Fibroblast of skin of abdomen (primary cell): ENCODE measurements at places on chromosomes 4 and X.

DNA sequence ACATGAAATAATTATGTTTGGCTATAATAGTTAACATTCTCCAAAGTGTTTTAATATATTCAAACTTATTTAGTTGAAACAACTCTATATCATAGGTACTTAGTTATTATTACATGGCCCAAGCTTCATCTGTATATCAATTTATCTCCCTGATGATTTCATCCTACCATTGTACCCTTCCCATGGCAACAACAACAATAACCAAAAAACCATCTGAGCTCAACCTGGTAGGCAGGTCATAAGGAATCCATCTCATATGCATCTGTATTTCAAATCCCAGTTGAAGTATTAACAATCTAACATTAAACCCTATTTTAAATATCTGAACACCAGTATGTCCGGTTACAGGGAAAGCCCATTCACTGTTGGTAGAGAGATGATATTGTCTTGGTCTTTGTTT lies 33.1 kb upstream of the SLC7A11 start:
- no peak for DNase-seq

GRCh38 chrX:133294126-133294525 lies 76.0 kb upstream of the TFDP3 start:
- DNase-seq: peak; percentile 54

- DNase-seq: peak; percentile 58
Measured at GRCh38 chr4:90357117-90357710, 230.0 kb downstream of the CCSER1 start.

DNA sequence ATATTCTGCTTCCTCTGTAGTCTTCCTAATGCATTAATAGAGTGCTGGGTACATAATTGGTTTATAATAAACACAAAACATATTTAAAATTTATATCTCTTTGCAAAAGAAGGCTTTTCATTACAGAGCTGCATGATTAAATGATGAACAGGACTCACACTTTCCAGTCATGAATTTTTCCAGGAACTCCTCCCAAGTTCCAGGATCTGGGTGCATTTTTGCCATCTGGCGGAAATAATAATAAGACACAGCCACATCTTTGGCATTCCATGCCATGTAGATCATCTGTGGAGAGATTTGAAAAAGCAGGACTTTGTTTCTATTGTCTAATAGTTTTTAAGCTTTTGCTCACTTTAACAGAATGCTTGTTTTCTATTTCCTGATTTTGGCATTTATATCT lies 40.2 kb upstream of the SULT1B1 start:
- DNase-seq: peak; percentile 72

DNA sequence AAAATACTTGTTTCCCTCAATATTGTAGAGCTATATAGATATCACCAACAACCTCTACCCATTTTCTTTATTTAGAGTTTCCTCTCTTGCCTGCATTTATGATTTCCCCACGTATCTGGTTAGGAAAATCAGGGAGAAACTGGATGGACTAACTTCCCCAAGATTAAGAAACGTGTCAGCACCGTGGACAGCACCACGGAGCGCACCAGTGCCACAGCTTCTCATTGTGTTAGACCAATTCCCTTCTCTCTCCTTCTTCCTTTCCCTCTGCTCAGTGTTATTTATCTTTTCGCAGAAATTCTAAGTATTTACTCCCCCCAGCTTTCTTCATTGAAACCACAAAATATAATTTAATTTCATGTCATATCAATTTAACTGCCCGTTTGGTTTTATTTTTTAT lies 568.6 kb upstream of the BOD1L1 start:
- DNase-seq: peak; percentile 48

GRCh38 chr4:7297374-7297773 lies 105.0 kb downstream of the SORCS2 start:
- DNase-seq: no peak

DNA sequence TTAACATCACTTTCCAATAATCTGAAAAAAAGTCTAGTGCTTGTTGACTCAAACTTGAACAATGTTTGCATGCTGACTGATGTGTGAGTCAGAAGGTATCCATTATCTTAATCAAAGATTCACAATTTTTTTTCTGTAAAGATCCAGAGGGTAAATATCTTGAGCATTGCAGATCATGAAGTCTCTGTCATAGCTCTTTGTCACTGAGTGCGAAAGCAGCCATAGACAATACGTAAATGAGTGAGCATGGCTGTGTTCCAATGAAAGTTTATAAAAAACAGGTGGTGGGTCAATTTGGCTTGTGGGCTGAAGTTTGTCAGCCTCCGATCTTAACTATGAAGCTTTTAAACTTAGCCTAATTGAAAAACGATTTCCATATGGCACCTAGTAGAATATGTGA lies 37.7 kb downstream of the NHS start:
- peak; percentile 86 for DNase-seq

GRCh38 chr4:140156529-140157171 lies 2.7 kb upstream of the MAML3 start:
- DNase-seq: no peak

GRCh38 chr4:185207466-185207865 lies 1.9 kb upstream of the SNX25 start:
- peak; percentile 43 for DNase-seq

DNA sequence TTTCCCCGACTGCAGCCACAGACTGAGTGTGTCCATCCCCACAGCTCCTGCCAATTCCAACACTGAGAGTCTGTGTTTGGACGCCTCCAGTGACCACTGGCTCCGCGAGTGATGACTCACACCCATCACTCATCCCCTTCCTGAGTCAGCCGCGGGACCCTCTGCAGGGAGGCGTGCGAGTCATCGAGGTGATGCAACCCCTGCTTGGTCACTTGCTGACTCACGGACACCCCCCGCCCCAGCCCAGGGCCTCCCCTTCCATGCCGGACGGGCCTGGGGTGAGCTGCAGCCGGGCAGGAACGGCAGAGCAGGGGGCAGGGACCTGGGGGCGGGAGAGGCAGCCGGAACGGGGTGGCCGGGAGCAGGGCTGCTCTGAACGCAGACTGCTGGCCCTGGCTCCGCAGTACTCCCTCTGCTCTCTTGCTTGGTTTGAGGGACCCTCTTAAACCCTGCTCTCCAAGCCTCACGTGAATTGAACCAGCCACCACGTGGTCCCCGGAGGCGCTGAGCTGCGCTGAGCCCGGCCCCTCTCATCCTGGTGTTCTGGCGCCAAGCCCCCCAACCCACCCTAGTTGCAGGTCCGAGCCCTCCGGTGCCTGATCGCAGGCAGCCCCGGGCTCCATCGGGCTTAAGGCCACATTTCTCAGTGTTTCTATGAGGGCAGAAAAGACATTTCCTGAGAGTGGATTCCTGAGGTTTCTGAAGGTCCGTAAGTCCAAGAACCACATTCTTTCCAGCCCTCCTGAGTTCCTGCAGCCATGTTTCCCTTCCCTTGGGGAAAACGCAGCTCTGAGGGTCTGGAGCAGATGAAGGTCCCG lies 32.4 kb downstream of the FGFRL1 start:
- DNase-seq: peak; percentile 99

- no peak for DNase-seq
Measured at GRCh38 chr4:69116645-69117321, 20.5 kb downstream of the UGT2B7 start.

DNA sequence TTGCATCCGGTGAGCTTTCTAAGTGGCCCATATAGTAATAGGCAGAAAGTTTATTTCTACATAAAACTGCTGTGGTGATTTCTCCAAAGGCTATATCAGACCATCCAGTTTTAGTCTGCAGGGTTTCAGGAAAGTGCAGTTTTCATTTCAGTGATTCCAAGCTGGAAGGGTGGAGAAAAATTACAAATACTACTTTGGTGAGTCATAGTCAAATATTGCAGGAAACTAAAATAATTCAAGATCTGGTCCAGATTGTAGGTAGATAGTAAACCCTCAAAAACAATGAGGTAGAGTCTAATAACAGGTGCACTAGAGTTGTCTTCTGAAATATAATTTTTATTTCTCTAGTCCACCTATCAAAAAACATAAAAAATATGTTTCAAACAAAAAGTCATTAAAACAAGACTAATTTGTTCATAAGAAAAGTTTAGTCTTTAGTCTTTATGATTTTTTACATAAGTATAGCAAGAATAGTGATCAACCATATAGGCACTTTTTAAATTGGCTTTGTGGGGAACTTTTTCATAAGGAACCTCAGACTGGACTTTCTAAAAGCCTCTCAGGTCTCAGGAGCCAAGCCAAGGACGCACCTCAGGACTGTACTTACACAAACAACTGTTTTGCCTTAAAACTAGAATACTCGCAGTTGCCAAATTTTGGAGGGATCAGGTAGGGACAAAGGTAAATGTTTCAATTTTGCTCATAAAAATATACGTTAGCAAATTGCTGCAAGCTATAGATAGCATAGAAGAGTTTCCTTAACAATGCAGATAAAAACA lies 101.8 kb upstream of the TLR3 start:
- DNase-seq: no peak

- no peak for DNase-seq
Measured at GRCh38 chr4:39931441-39931901, 46.2 kb downstream of the PDS5A start.
